Bone marrow (tissue), 2 donors: ENCODE measurements at places on chromosomes 2 and 18.

DNA sequence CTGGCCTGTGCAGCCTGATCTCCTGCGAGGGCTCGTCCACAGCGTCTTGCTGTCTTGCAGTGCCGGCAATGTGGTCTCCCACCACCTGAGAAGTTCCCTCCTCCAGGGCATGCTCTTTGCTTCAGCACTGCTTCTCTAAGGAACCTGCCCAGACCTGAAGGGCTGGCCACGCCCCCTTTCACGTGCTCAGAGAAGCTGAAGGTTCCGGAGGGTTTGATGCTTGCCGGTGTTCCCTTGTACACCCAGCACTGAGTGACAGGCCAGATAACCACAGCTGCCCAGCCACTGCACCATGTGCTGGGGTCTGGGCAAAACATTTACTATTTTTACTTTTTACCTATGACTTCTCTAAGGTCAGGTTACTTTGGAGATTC is 1.7 kb upstream of the POLR2D start:
- no peak for DNase-seq

DNA sequence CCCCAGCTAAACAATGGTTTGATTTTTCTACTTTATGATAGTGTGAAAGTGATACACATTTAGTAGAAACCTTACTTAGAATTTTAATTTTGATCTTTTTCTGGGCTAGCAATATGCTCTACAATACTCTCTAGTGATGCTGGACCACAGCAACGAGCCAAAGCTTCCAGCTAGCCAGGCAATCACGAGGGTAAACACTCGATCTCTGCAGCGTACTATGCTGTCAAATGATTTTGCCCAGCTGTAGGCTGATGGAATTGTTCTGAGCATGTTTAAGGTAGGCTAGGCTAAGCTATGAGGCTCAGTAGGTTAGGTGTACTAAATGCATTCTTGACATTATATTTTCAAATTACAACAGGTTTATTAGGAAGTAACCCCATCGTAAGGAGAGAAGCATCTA is 207.5 kb downstream of the LRRTM4 start:
- no peak for DNase-seq

DNA sequence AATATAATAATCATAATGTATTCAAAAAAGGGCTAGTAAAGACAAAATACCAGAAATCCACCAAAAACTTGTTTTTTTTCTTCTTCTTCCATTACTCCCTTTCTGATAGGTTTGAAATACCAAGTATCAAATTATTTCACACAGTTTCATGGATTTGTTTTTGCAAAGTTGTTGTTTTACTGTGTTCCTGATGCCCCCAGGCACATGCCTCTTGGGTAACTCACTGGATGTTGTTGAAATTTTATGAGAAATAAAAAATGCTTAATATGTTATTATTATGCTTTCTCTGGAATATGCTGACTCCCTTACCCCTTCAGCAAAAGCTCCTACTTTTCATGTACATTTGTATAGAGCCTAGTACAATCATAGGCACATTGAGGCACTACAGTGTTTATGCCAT is 419.6 kb downstream of the NRXN1 start:
- no peak for DNase-seq

DNA sequence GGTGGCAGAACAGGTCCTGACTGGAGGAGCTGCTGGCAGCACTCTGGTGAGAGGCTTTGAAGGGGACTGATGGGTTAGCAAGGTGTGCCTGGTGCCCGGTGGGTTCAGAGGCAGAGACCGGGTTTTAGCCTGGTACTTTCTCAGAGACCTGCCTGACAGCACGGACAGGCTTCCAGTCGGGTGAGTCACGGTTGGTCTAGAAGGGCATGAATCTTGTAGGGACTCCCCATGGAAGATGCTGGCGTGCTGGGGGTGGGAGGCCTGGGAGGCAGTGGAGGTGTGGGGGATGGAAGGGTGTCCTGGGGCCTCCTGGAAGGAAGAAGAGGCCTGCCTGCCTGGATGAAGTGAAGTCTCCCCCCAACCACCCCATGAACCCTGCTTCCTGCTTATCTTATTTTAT is 52.6 kb downstream of the ACKR3 start:
- DNase-seq: no peak

DNA sequence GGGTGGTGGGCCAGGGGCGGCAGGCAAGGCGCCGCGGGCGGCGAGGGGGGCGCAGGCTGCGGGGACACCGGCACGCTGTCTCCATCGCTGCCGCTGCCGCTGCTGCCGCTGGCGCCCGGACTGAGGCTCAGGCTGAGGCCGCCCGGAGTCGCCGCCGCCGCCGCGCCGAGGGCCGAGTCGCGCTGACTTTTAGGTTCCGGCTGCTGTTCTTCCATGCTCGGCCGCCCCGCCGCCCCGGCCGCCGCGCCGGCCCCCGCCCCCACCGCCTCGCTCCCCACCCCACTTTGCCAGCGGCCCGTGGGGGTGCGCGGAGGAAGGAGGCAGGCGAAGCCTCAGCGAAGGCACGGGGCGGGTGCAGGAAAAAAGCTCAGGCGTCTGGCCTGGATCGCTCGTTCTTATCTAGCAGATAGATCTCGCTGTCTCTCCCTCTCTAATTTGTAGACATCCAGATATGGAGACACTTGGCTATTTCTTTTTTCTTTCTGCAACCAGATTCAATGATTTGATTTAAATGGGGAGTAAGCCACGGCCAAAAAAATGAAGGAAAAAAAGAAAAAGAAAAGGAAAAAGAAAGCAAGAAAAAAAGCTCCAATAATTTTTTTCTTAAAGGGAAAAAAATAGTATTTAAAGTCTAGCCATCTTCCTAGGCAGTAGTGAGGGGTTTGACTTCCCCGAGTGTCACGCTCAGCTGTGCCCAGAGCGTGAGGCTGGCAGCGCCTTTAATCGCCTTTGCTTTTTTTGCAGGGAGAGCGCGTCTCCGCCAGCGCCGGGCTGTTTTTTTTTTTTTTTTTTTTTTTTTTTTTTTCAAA is at the start of gene EN1:
EN1 (minus strand) TSS at position 696 of the 809 bp plus-strand sequence; CDS start at position 215, 481 bp downstream.
- no peak for DNase-seq

DNA sequence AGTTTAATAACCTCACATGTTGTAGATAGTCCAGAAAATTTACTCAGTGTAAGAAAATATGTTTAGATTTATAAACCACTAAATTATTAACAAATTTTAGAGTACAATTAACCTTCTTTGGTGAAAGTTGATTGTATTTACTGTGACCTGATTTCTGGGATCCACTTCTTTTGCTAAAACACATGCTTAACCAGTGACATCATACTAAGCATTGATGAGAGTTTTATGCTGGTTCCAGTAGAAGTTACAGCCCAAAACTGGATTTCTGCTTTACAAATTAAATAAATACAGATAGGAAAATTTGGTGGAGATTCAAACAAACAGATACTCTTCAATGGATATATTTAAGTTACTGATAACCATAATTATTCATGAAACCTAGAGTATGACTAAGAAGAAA is 40.9 kb downstream of the RBBP8 start:
- DNase-seq: no peak

GRCh38 chr2:88329815-88330603 is 122.5 kb downstream of the FOXI3 start:
- no peak for DNase-seq
